ENCODE measurements at places on chromosomes 16 and 17.

- DNase-seq: no peak
These were observed 146.8 kb downstream of the CYLD start for GRCh38 chr16:50888486-50889261.

GRCh38 chr16:71893888-71894228 lies 1.5 kb upstream of the IST1 start:
- DNase-seq: no peak

DNA sequence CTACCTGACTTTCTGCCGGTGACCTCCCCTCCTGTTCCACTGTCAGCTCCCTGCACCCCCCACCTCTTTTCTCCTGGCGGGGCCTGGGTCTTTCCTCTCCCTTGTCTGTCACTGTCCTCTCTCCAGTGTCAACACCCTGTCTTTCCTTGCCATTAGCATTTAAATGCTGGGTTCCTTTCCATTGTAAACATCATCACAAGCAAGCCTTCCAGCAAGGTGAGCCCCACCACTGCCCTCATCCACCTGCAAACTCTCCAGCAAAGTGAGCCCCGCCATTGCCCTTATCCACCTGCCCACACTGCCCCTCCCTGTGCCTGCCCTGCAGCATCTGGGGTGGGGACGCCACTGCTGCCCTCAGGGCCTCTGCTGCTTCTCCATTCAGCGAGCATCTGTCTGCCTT lies 195.0 kb downstream of the ENGASE start:
- no peak for DNase-seq

- DNase-seq: no peak
These were observed 27.8 kb downstream of the KNOP1 start for GRCh38 chr16:19690196-19690595.

DNA sequence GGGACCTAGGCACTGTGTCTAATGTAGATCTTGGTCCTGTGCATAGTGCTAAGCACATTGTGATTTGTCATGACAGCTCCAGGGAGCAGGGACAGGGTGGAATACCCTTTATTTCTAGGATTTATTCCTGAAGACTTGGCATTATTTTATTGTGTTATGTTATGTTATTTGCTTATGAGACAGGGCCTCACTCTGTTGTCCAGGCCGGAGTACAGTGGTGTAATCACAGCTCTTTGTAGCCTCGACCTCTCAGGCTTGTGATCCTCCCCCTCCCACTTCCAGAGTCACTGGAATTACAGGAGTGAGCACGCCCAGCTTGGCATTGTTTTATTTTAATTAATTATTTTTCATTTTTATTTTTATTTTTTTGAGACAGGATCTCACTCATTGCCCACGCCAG lies 40.5 kb upstream of the USP7 start:
- no peak for DNase-seq

GRCh38 chr16:30530163-30531037 lies 4.0 kb upstream of the ZNF768 start:
- DNase-seq: no peak

DNA sequence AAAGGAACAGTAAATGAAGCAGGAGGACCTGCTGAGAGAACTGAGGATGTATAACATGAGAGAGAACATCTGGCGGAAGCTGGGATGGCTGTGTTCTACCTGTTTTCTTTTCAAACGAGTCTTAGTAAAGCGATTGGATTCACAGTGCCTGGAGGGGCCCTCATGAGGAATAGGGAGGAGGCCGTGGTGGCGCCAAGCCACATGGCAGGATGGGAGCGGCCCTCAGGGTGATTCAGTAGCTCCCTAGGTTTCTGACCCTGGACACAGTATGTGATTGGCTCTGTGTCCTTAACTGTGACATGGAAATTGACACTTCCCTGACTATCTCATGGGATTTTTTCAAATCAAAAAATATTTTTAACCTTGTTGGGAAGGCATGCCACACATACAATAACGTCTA lies 32.1 kb downstream of the USP43 start:
- DNase-seq: no peak

DNA sequence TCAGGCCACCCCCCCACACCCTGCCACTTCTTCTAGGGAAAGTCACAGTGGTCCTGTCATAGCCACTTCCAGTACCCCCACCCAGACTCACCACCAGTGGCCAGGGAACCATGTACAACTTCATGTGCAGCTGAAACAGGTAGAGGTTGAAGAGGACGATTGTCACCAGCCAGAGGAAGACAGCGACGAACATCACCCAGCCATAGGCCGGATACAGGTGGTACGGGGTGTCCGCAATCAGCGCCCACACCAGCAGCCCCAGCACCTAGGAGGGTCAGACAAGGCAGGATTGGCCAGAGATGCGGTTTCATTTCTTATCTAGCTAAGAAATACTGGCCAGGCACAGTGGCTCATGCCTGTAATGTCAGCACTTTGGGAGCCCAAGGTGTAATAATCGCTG lies 16.7 kb downstream of the ARL2BP start:
- no peak for DNase-seq

DNA sequence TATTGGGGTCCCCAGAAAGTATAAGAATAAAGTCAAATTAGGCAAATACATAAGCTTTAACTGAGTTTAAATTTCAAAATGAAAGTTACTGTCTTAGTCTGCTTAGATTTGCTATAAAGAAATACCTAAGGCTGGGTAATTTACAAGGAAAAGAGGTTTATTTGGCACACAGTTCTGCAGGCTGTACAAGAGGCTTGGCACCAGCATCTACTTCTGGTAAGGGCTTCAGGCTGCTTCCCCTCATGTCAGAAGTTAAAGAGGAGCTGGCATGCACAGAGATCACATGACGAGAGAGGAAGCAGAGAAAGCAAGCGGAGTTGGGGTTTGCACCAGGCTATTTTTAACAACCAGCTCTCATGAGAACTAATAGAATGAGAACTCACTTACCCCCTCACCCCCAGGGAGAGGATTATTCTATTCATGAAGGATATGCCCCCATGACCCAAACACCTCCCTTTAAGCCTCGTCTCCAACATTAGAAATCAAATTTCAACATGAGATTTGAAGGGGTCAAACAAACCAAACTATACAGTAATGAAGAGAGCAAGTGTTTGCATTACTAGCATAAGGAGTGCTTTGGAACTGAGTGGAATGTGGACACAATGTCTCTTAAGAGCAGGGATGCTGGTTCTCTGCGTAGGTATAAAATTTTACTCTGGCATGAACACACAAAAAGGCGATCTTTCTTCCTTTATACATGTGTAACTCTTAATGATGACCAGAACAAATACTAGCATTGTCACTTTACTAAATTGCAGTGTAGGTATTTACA lies 292.8 kb upstream of the PMFBP1 start:
- DNase-seq: no peak

GRCh38 chr17:79615926-79616325 lies 5.1 kb upstream of the RBFOX3 start:
- no peak for DNase-seq

DNA sequence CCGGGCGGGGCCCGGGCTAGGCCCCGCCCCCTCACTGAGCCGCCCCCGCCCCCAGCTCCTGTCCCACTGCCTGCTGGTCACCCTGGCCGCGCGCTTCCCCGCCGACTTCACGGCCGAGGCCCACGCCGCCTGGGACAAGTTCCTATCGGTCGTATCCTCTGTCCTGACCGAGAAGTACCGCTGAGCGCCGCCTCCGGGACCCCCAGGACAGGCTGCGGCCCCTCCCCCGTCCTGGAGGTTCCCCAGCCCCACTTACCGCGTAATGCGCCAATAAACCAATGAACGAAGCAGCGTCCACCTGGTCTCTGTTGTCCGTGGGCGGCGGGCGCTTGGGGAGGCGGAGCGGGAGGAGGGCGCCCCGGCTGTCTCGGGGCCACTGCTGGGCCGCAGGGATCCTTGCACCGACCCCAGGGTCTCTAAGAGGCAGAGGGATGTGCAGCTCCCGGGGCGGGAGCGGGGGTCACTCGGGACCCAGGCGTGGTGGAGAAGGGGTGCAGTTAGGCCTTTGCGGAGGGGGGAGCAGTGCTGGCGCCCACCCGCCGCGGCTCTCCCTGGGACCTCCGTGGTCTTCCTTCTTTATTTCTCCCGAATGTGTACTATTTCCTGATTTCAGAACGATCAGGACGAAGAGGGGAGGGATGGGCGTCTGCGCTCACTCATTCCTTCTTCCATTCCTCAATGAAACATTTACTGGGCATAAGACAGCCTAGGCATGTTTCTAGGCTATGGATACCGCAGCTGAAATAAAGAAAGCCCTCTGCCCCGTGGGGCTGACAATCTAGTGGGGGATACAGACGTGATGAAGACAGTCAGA lies 2.0 kb downstream of the HBZ start:
- no peak for DNase-seq

GRCh38 chr16:73871088-73871733 lies 425.4 kb upstream of the PSMD7 start:
- DNase-seq: no peak

DNA sequence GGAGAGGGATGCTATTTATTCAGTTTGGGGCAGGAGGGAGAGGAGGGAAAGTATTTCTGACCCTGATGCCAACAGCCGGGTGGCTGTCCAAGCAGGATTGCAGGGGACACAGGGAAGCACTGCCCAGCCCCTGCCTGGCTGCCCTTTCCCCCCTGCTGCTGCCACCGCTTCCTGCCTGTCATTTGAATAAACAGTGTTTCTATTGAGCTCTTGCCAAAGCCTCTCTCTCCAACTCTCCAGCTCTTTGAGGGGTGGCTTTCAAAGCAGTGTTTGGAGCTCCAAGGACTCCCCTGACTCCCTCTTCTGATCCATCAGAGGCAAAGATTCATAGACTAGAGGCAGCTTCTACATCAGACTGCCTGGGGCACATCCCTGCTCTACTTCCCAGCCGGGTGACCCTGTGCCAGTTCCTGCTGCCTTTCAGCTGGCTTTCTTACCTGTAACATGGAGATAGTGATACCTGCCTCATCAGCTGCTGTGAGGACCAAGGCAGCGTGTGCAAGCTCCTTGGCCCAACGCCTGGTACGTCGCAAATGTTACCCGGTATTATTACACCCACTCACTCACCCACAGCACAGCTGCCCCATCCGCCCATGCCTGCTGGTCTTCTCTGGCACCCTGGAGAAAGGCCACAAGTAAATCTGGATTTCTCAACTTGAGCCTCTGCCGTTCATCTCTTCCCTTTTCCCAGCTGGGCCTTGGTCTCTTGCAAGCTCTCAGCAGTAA lies 9.5 kb downstream of the PROCA1 start:
- no peak for DNase-seq

DNA sequence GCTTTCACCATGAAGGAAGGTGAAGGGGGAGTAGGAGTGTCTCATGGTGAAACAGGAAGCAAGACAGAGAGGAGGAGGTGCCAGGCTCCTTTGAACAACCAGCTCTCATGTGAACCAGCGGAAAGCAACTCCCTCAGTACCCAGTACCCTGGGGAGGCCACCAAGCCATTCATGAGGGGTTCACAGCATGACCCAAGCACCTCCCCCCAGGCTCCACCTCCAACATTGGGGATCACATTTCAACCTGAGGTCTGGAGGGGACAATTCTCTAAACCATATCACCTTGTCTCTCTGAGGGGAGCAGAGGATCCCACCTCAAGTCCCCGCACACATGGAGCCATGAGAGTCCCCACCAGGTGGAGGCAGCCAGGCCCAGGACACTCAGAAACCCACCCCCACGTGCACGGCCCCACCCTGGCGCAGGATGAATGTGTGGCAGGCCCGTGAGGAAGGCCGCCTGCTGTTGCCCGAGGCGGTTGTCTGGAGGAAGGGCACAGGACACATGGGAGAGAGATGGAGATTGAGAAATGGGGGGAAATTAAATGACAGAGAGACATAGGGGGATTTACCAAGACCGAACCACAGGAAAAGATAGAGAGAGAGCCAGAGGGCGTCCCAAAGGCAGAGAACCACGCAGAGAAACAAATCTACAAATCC lies 85.9 kb downstream of the TMEM132E start:
- no peak for DNase-seq

GRCh38 chr17:48576479-48577309 lies 1.5 kb downstream of the HOXB4 start:
- DNase-seq: no peak

DNA sequence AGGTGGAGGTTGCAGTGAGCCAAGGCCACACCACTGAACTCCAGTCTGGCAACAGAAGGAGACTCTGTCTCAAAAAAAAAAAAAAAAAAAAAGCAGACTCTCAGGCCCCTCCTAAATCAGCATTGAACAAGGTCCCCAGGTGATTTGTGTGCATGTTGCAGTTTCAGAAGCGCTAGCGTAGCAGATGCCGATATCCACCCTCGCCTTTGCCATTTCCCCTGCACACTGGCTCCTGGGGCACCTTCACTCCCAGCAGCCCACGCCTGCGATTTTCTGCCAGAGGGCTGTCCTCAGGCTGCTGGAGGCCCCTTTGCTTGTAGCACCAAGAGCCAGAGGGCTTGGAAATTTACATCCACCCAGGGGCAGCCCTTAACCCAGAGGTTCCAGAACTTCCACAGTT lies 95.6 kb downstream of the WSCD1 start:
- no peak for DNase-seq

- peak; percentile 7 for DNase-seq
These were observed at the start of gene LDAF1 for GRCh38 chr16:21158208-21159110. LDAF1 (plus strand) TSS chr16:21158674; CDS start chr16:21161183, 2,509 bp downstream.

DNA sequence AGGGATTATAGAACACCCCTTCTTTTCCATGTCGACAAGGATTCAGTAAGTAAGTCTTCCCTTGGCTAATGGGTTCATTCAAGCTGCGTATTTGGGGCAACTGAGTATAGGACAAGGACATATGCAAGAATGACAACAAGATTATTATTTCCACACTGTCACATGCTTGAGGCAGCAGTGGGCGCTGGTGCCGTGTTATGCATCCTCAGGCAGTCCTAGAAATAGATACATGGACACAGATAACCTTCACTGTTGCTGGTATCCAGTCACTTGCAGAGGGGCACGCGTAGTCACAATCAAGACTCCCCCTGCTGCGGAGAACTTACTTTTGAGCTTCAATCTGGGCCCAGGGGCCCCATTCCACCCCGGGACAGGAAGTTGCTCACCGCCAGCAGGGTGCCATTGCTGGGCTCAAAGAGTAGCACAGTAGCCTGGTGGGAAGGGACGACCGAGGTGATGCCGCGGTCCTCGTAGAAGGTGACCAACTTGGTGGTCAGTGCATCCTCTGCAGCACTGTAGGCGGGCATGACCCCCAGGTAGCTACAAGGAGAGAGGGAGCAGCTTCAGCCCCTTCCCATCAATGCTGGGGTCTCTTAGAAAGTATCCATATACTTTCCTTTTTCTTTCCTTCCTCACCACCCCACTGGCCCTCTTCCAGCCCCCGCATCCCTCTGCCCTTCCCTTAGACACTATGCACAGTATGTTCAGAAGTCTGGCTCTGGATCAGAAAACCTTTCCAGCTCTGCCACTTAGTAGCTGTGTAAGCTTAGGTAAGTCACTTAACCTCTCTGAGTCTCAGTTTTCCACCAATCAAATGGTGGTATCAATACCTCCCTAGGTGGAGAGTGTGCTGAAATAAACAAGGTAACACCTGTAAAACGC lies 804 bp downstream of the CRYM start:
- no peak for DNase-seq

- DNase-seq: peak; percentile 49
These were observed 232.4 kb downstream of the IRX3 start for GRCh38 chr16:54053891-54054820.

DNA sequence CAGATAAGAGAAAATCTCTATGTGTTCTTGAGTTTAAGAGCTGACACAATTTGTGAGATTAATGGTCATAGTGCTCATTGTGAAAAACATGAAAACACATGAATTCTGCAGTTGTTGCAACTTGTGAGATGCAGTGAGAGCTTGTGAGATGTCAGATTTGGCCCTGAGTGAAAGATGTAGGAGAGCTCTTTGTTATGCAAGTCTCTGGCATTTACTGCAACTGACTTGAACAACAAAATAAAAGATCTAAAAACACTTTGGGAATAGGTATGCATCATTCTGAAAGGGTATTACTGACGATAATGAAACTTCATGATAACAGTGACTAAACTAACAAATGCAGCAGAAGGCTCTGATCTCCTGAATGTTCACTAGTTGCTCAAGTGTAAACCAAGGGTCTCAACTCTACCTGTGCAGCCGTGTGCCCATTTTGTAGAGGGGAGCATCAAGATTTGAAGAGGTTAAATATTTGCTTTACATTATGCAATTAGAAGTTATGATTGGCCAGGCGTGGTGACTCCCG lies 50.8 kb upstream of the SMIM36 start:
- no peak for DNase-seq

All from NCI-H1105 (cell line).